AG08396 (cell line): ENCODE measurements at places on chromosomes 2 and 18.
A peak's percentile ranks its signal among the peaks of the same experiment; 100 is the strongest.

- DNase-seq, result peak; percentile 57
Measured at GRCh38 chr2:27379836-27380625, 503 bp downstream of the ZNF513 start.

- DNase-seq, result no peak
Measured at GRCh38 chr2:3429066-3429610, 49.6 kb downstream of the TRAPPC12 start.

GRCh38 chr2:142112757-142113221 lies 18.0 kb downstream of the LRP1B start:
- no peak for DNase-seq

GRCh38 chr2:133713049-133713580 lies 144.9 kb upstream of the NCKAP5 start:
- no peak for DNase-seq

- no peak for DNase-seq
Measured at GRCh38 chr2:33168922-33169321, 222.2 kb downstream of the LTBP1 start.

GRCh38 chr2:134727385-134727784 lies 8.6 kb upstream of the TMEM163 start:
- peak; percentile 33 for DNase-seq

- no peak for DNase-seq
Measured at GRCh38 chr2:189782221-189782671, 1.9 kb downstream of the ORMDL1 start.

GRCh38 chr2:234689911-234690379 lies 193.1 kb upstream of the ARL4C start:
- DNase-seq, result no peak

DNA sequence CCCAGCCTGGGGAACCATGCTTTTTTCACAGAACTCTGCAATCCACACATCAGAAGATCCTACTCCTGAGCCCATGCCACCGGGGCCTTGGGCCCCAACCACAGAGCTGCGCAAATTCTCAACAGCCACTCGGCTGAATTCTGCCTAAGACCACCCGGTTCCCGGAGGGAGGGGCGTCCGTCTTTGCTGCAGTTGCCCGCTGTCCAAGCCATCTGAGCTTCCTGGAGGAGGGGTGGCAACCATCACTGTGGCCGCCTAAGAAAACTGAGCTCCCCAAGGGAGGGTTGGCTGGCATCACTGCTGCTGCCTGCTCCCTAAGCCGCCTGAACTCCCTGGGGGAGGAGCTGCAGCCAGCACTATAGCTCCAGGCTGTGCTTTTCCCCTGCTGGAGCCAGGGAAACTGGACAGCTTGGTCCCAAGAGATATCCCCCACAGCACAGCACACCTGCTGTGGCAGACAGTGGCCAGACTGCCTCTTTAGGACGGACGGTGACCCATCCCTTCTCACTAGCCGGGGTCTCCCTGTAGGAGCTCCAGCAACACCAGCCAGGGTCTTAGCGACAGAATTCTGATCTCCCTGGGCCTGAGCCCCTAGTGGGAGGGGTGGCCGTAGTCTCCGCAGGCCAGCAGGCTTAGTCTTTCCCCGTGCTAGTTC lies 1411.6 kb upstream of the CDH2 start:
- no peak for DNase-seq

GRCh38 chr2:222774941-222775340 lies 85.9 kb upstream of the ACSL3 start:
- DNase-seq, result no peak

DNA sequence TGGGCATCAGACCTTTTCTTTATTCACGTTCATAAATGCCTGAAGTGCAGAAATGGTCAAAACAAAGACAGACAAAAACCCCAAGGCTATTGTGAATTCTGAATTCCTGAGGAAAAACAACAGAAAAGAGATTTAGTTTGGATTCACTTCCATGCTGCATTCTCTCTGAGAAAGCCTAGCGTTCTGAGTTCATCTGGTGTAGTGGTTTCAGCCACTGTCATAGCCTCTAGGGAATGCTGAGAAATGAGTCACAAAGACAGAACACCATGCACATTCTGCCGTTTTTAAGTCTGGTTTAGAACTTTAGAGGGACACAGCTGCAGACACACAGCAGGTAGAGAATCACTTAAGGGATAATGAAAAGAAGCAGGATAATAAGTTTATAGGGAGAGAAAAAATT lies 93.8 kb downstream of the LRP1B start:
- no peak for DNase-seq

GRCh38 chr18:73690222-73690621 lies 457.4 kb downstream of the FBXO15 start:
- no peak for DNase-seq

DNA sequence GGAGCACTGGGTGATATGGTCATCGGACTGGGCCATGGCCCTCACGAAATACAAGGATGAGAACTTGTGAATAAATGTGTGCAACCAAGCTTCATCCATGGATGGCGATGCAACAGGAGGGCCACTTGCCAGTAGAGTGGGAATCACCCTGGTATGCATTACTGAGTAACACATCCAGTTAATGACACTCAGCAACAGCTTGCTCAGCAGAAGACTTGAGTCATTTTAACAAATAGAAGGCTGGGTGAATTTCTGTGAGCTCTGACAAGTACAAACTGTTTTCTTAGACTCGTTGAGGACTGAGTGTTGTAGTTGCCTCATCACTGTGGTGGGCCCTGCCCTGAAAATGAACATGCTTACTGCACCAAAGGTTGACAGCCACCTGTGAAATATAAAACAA lies 221.6 kb downstream of the NCKAP5 start:
- DNase-seq, result peak; percentile 56

DNA sequence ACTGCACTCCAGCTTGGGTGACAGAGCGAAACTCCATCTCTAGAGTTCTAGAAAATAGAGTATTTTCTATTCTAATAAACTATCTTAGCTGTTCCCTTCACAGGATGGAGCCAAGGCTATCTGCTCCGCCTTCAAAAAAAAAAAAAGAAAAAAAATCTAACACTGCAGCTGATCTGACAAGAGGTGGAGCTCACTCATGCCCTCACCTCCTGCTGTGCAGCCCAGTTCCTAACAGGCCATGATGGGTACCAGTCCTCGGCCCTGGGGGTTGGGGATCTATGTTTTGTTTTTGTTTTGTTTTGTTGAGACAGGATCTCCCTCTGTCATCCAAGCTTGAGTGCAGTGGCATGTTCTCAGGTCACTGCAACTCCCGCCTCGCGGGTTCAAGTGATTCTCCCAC lies 3.0 kb downstream of the WDSUB1 start:
- no peak for DNase-seq

- no peak for DNase-seq
Measured at GRCh38 chr2:46863882-46864281, 51.7 kb downstream of the MCFD2 start.

DNA sequence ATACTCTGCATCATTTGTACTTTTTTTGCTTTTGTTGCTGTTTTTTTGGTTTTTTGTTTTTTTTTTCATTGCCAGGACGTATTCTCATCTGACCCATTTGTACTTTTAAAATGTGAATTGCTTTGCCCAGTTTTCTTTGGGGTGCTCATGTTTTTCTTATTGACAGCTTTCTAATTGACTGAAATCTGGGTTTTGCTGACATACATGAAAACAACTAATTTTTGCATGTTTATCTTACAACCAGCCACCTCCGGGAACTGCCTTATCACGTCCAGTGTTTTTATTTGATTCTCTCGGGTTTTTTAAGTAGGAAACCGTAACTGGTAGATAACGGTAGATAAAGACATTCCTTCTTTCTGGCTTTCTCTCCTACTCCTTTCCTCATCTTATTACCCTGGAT lies 38.6 kb downstream of the SNORC start:
- DNase-seq, result no peak

GRCh38 chr18:75350512-75350839 lies 77.0 kb downstream of the SMIM21 start:
- no peak for DNase-seq

GRCh38 chr18:59697236-59697932 lies at the start of gene CCBE1:
Gene CCBE1 (minus strand): TSS chr18:59697423.
- peak; percentile 82 for DNase-seq

DNA sequence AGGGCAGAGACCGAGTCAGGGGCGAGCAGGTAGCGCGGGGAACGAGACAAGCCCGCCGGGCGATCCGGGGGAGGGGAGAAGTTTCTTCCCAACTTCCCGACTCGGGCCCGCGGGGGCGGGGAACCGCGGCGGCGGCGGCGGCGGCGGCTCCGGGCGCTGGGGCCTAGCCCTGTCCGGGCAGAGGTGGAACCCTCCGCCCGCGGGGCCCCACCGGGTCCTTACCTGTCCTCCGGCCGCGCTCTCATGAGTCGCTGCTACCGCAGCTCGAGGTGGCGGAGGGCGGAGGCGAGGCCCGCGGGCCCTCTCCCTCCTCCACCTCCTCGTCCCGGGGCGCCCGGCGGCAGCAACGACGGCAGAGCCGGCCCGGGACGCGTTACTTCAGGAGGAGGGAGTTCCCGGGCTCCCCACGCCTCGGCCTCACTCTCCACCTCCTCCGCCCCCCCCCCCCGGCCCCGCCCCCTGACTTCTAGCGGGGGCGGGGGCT lies at the start of gene YES1:
YES1 (minus strand) TSS at position 351 of the 484 bp plus-strand sequence. CDS start 55,415 bp downstream, outside the sequence.
- peak; percentile 93 for DNase-seq

- DNase-seq, result no peak
Measured at GRCh38 chr2:150817422-150817821, 330.0 kb upstream of the RND3 start.

DNA sequence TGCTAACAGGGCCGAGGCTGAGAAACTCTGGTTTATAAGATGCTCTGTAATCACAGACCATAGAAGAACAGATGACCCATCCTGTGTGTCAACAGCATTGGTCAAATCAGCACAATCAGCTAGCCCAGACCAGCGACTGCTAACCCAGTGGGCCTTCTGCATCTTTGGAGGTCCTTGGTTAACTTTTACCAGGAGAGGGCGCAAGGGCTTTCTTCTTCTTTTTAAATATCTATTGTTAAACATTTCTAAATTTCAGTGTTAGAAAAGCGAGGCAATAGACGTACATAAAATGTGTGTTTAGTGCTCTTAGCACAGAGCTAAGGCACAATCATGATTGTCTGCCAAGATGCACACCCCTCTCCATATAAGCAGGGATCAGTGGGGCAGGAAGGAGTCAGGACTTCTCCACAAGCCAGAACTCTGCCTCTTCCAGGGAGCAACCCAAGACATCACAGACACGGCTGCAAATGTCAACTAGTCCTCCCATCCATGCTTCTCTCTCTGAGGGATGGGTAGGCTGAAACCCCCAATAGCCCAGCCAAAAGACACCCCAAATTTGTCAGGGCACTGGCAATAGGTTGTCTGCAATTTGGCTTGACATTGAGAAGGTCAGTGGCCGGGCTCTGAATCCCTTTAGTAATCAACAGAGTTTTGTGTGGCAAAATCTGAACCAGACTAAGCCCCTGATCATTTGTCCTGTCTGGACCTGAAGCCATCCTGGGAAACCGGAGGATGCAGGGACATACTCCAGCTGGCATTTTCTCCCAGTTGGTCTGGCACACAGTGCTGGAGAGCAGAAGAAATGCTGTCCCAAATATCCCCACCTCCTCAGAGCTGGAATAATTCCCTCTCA lies 188.2 kb downstream of the BCL2 start:
- peak; percentile 71 for DNase-seq

- no peak for DNase-seq
Measured at GRCh38 chr18:3914833-3915610, 465.1 kb downstream of the TGIF1 start.

DNA sequence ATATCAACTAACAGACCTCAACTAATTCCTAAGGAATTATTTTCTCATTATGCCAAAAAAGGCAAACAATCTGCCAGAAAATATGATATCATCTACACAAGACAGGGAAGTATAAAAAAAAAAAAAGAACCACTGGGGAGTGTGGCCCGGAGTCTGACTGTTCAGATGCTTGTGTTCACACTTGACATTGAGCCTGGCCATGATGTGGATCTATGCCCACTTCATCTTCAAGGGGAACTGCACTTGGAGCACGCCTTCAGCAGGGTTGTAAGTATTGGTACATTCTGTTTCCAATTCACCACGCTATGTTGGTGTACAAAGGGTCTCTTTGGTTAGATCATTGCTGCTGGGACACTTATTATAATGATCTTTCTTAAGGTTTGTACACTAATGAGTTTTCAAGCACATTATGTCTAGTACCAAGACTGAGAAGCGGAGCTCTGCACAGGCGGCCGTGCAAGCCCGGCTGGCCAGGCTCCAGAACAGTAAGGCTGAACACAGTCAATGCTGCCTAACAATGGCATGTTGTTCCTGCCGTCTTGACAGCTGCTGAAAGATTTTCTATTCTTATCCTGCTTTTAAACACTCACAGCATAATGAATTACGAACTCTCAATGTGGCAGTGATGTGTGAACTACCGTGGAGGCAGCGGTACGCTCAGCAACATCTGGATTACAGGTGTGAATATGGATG lies 788.4 kb upstream of the SOX11 start:
- DNase-seq, result no peak

GRCh38 chr2:166960702-166961270 lies 72.5 kb downstream of the XIRP2 start:
- DNase-seq, result no peak

DNA sequence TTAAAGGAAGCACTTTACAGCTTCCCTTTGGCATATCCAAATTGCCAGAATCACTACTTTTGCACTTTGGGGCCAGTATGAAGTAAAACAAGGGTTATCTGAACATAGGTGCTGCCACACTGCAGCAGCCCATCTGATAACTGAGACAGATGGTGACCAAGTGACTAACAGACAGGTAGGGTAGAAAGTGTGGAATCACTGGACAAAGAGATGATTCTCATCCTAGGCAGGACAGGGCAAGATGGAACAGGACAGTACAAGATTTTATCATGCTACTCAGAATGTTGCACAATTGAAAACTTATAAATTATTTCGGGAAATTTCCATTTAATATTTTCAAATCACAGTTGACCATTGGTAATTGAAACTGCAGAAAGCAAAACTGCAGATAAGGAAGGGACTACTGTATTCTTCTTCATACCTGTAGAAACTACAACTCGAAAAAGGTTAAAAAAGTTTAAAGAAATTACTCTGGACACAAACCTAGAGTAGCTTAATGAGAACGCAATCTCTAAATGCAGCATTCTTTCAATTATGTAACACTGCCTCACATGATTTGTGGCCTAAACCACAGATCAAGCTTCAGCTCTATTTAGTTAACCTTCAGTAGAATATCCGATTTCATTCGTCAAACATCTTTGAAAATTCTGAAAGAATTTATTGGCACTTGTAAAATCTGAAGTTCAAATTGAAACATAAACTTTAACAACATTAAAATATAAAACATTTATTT lies 31.4 kb downstream of the HEATR5B start:
- DNase-seq, result no peak

DNA sequence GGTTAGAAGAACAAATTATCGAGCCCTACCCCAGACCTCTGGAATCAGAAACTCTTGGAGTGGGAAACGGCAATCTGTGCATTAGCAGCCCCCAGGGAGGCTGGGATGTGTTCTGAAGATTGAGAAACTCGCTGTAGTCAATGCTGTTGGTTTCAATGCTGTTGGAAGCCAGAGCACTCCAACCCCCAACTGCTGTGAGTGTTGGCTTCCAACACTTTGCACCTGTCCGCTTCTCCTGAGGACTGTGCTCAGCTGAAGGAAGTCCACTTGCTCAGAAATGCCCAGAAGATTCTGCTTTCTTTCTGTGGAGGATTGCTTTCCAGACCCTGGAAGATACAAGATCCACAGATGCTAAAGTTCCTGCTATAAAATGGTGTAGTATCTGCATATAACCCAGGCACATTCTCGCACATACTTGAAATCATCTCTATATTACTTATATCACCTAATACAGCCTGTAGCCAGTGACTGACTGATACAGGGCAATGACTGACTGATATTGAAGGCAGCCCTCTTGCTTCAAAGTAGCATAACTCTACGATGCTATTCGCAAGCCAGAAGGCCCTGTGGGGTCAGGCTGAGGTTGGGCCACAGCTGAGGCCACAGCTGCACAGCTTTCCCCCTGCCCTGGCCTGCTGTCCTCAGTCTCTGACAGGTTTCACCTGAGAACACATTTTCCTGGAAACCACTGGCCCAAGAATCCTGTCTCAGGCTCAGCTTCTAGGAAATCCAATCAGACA lies 757.7 kb upstream of the ID2 start:
- DNase-seq, result no peak
